ENCODE measurements at places on chromosomes 6 and 20. TPM values are rescaled to one million over a fixed set of nuclear protein-coding genes. Genes with fewer than 3 reads are reported as not detected.

GRCh38 chr20:40050596-40050995 lies 638.4 kb downstream of the MAFB start:
- no peak for DNase-seq
- H3K27me3 ChIP-seq, result no peaks in the 10 kb centered on the region
- no peaks in the 10 kb centered on the region for H3K36me3 ChIP-seq
- no peak overlapping the region for H3K27ac ChIP-seq
- H3K4me1 ChIP-seq, result no peaks in the 10 kb centered on the region
- H3K4me3 ChIP-seq, result no peak overlapping the region

- H3K27me3 ChIP-seq, result no peaks in the 10 kb centered on the region
- no peak overlapping the region for H3K27ac ChIP-seq
- no peak overlapping the region for H3K4me3 ChIP-seq
- DNase-seq, result no peak
- no peaks in the 10 kb centered on the region for H3K4me1 ChIP-seq
Measured at GRCh38 chr6:129134535-129134934, 251.6 kb downstream of the LAMA2 start.

The SYTL3 gene
- total RNA-seq, result 0.11 TPM

GRCh38 chr20:59451641-59452040 lies 151.2 kb downstream of the EDN3 start:
- DNase-seq, result no peak
- H3K4me3 ChIP-seq, result no peak overlapping the region
- H3K36me3 ChIP-seq, result no peaks in the 10 kb centered on the region
- H3K4me1 ChIP-seq, result no peaks in the 10 kb centered on the region
- H3K27ac ChIP-seq, result no peak overlapping the region
- peaks cover 15% of the 10 kb centered on the region for H3K27me3 ChIP-seq

- H3K27me3 ChIP-seq, result peaks cover 45% of the 10 kb centered on the region
- H3K27ac ChIP-seq, result no peak overlapping the region
- H3K4me1 ChIP-seq, result no peaks in the 10 kb centered on the region
- DNase-seq, result no peak
- H3K4me3 ChIP-seq, result no peak overlapping the region
Measured at GRCh38 chr6:40411881-40412280, 175.3 kb downstream of the LRFN2 start.

The HUS1B gene
- total RNA-seq, result 1.0 TPM

- no peak overlapping the region for H3K27ac ChIP-seq
- no peaks in the 10 kb centered on the region for H3K4me1 ChIP-seq
- no peaks in the 10 kb centered on the region for H3K27me3 ChIP-seq
- no peak overlapping the region for H3K4me3 ChIP-seq
- DNase-seq, result no peak
Measured at GRCh38 chr6:77468939-77469338, 5.6 kb upstream of the HTR1B start.

- H3K27me3 ChIP-seq, result no peaks in the 10 kb centered on the region
- no peak overlapping the region for H3K4me3 ChIP-seq
- no peaks in the 10 kb centered on the region for H3K36me3 ChIP-seq
- DNase-seq, result no peak
- H3K4me1 ChIP-seq, result no peaks in the 10 kb centered on the region
Measured at GRCh38 chr6:74551896-74552295, 654.0 kb downstream of the COL12A1 start.

The C6orf141 gene
- total RNA-seq, result not detected

DNA sequence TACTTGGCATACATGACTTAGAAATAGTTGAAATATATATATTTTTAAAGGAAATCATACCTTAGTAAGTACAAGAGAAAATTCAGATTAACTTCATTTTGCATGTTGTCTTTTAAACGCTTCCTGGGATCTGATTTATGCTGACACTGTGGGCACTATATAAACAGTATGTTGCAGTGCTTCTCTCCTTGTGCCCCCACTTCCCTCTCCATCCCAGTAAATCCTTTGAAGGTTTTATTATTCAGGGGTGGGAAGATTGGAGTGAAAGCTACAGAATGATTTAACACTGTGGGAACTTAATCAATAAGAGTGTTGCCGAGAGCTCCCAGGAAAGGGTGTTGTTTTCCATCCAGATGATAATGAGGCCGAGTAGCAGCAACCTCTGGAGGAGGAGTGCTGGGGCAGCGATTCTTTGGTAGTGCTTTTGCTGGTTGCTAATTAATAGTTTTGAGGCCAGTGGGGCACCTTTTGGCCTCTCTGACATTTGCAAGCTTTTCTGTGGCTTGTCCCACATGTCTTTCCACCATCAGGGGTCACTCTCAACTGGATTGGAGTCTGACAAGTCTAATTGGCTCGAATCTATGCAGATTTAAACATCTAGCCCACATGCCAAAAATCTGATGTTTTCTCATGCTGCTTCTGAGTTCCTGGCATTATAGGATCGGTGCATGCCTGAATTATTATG lies 183.0 kb upstream of the MMS22L start:
- H3K27me3 ChIP-seq, result no peaks in the 10 kb centered on the region
- no peaks in the 10 kb centered on the region for H3K4me1 ChIP-seq
- H3K27ac ChIP-seq, result no peak overlapping the region

DNA sequence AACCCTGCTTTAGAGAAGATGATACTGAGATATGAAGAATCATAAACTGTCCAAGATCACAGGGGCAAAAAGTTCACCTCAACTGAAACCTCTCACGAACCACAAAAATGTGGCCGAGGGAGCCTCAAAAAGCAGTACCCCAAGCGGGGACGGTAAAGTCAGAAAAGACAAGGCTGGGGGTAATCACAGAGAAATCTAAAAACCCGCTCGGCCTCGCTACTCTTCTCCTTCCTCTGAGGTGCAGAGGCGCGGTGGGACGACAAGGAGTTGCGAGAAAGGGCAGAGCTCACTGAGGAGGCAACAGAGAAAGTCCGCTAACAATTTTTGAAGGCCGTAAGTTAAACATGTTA lies 356 bp upstream of the IRAK1BP1 start:
- H3K4me1 ChIP-seq, result peaks cover 7% of the 10 kb centered on the region
- peak overlapping the region; percentile 80 for H3K4me3 ChIP-seq
- peak; percentile 27 for DNase-seq
- no peaks in the 10 kb centered on the region for H3K27me3 ChIP-seq
- H3K36me3 ChIP-seq, result no peaks in the 10 kb centered on the region
- peak overlapping the region; percentile 82 for H3K27ac ChIP-seq

DNA sequence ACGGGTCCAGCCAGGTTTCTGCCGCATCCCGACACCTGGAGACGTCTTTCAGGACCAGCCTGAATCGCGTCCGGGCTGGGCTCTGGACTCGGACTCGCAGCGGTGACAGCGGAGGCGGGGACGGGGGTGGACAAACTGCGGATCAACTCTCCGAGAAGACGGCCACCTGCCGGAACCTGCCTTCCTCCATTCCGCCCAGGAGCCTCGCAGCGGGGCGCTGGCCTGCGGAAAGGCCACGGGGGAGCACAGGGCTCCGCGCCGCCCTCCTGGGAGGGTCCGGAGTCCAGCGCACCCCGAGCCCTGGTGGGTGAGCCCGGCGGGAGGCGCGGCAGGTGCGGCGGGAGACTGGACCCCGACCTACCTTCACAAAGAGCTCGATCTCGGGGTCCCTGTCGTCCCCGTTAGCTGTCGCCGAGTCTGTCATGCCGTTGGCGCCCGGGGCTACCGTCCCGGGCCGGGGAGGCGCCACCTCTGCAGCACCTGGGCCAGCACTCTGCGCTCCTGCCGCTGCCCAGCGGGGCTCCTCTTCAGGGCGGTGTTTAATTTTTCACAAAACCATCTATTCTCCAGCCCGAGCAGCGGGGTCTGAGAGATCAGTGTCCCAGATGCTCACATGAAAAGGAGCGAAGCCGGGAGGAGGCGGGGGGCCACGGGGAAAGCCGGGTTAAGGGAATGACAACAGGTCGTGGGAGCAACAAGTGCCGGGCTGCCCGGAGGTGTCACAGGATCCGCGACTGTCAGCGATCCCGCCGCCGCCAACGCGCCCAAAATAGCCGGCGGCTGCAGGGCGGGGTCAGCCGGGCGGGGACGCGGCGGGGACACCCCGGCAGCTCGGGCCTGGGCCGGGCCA lies at the start of gene CLIC5:
Gene CLIC5, minus strand, starts transcription at position 742 of the 850 bp plus-strand sequence. Its CDS starts 318 bp downstream, at position 424.
- H3K4me1 ChIP-seq, result peaks cover 10% of the 10 kb centered on the region
- no peak within 1 kb of the TSS for H3K4me3 ChIP-seq
- no peaks in the 10 kb centered on the region for H3K36me3 ChIP-seq
- DNase-seq, result no peak
- H3K27me3 ChIP-seq, result peaks cover 24% of the 10 kb centered on the region

The HLA-C gene
- 5.3 TPM for total RNA-seq

The MUC21 gene
- total RNA-seq, result not detected

DNA sequence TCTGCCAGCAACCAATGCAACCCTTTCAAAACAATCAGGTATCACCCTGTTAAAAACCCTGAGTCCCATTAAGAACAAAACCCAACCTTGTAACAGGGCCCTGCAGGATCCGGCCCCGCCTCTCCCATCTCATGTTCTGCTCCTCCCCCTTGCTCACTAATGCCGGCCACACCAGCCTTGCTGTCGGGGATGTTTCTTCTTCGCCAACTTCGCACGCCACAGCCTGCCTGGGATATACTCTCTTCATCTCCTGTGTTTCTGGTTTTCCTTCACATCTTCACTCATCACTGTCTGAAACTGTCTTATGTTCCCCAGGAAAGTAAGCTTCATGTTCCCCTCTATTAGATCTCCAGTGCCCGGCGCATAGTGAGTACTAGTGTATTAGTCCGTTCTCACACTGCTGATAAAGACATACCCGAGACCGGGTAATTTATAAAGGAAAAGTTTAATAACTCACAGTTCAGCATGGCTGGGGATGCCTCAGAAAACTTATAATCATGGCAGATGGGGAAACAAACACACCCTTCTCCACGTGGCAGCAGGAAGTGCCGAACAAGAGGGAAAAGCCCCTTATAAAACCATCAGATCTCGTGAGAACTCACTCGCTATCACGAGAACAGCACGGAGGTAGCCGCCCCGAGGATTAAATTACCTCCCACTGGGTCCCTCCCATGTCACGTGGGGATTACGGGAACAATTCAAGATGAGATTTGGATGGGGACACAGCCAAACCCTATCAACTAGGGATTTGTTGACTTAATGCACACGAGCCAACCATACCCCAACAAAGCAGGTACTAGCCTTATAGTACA lies 5.1 kb downstream of the TP53RK start:
- H3K4me3 ChIP-seq, result peak overlapping the region; percentile 44
- H3K27me3 ChIP-seq, result no peaks in the 10 kb centered on the region
- peak overlapping the region; percentile 80 for H3K27ac ChIP-seq
- H3K36me3 ChIP-seq, result peaks cover 44% of the 10 kb centered on the region
- H3K4me1 ChIP-seq, result peaks cover 8% of the 10 kb centered on the region

DNA sequence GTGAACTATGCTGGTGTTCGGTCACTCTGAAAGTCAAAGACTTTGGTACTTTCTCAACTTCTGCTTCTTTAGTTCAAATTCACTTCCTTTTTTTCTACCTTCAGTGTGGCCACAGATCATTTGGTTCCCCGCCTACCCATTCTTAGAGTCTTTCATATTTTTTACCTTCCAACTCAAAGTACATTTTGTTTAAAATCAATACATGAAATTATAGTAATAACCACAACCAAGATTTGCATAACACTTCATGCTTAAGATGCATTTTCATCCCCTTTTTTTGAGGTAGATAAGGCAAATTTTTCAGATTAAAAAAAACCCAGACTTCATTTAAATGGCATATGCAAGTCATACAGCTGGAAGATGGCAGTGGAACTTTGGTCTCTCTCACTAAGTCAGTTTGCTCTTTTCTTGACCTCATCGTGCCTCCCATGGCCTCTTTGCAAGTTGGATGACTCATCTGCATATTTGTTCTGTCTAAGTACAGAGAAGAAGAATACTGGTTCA lies 11.9 kb upstream of the CNR1 start:
- no peaks in the 10 kb centered on the region for H3K27me3 ChIP-seq
- no peaks in the 10 kb centered on the region for H3K36me3 ChIP-seq
- no peaks in the 10 kb centered on the region for H3K4me1 ChIP-seq
- no peak overlapping the region for H3K27ac ChIP-seq
- no peak for DNase-seq

The COL9A3 gene
- 1.3 TPM for total RNA-seq

The B4GALT5 gene
- total RNA-seq, result 23.7 TPM

GRCh38 chr20:43409577-43409913 lies 48.2 kb upstream of the SRSF6 start:
- H3K36me3 ChIP-seq, result no peaks in the 10 kb centered on the region
- no peaks in the 10 kb centered on the region for H3K4me1 ChIP-seq
- DNase-seq, result no peak

The GMPR gene
- 64.1 TPM for total RNA-seq

The PTK6 gene
- not detected for total RNA-seq

- H3K4me1 ChIP-seq, result peaks cover 8% of the 10 kb centered on the region
- H3K36me3 ChIP-seq, result peaks cover 5% of the 10 kb centered on the region
- no peak overlapping the region for H3K4me3 ChIP-seq
- H3K27ac ChIP-seq, result no peak overlapping the region
- no peaks in the 10 kb centered on the region for H3K27me3 ChIP-seq
Measured at GRCh38 chr6:28673787-28674671, 148.3 kb downstream of the GPX5 start.

DNA sequence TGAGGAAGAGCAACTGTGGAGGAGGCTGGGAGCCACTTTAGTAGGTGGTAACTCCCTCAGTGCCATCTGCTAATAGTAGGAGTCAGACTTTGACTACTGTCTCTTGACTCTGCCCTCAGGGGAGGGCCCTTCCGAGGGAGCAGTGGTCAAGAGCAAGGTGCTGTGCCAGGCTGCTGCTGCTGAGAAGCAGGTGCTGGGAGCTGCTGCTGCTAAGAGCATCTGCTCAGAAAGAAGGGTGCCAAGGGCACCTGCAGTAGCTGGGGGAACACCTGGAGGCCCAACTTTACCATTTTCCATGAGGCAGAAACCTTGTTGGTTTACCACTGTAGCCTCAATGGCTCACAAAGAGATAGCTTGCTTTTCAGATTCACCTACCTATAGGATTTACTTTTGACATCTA lies 18.5 kb downstream of the GGTLC1 start:
- DNase-seq, result no peak
- H3K27me3 ChIP-seq, result no peaks in the 10 kb centered on the region
- H3K27ac ChIP-seq, result no peak overlapping the region
- no peaks in the 10 kb centered on the region for H3K36me3 ChIP-seq

The DEF6 gene
- total RNA-seq, result 37.8 TPM

DNA sequence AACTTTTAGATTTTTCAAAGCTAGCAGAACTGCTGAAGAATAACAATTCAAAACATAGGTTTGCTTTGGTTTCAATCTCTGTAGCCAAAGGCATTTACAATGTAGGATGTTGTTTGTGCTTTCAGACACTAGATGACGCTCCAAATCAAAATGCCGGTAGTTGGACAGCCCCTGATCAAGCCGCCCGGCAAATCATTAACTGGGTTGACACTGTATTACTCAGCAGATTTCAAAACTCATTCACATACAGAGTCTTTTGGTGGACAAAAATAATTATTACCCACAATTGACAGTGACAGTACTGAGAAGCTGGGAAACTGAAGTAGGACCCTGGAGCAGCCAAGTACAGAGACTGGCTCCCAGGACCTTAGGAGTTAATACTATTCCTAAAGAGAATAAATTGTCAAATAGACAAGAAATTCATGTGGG lies 21.3 kb upstream of the HFE start:
- peak overlapping the region; percentile 70 for H3K27ac ChIP-seq
- no peaks in the 10 kb centered on the region for H3K27me3 ChIP-seq
- peak; percentile 81 for DNase-seq
- peaks cover 6% of the 10 kb centered on the region for H3K4me1 ChIP-seq

GRCh38 chr6:56804996-56805395 lies 149.9 kb upstream of the BEND6 start:
- H3K27me3 ChIP-seq, result no peaks in the 10 kb centered on the region
- H3K4me3 ChIP-seq, result no peak overlapping the region
- H3K4me1 ChIP-seq, result no peaks in the 10 kb centered on the region
- no peak overlapping the region for H3K27ac ChIP-seq
- H3K36me3 ChIP-seq, result no peaks in the 10 kb centered on the region

- H3K27me3 ChIP-seq, result no peaks in the 10 kb centered on the region
- no peak overlapping the region for H3K4me3 ChIP-seq
- H3K36me3 ChIP-seq, result no peaks in the 10 kb centered on the region
Measured at GRCh38 chr6:135274561-135275293, 93.6 kb downstream of the MYB start.

All from K562 (cell line).